ENCODE measurements at places on chromosomes 7 and 10.

DNA sequence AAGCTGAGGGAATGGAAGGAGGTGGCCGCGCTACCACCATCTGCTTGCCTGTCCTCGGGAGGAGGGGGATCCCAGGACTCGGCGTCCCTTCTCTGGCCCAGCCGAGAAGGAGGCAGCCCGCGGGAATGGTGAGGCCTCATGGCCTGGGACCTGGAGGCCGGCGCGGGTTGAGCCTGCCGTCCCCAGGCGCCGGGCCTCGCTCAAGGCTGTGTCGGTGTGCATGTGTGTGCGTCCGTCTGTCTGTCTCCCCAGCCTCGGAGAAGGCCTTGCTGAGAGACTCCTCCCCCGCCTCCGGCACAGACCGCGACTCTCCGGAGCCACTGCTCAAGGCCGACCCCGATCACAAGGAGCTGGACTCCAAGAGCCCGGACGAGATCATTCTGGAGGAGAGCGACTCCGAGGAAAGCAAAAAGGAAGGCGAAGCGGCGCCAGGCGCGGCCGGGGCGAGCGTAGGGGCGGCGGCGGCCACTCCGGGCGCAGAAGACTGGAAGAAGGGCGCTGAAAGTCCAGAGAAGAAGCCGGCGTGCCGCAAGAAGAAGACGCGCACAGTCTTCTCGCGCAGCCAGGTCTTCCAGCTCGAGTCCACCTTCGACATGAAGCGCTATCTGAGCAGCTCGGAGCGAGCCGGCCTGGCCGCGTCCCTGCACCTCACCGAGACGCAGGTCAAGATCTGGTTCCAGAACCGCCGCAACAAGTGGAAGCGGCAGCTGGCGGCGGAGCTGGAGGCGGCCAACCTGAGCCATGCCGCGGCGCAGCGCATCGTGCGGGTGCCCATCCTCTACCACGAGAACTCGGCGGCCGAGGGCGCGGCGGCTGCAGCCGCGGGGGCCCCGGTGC is 1.3 kb downstream of the HMX3 start:
- no peak for DNase-seq

- no peak for DNase-seq
Measured at GRCh38 chr7:157158400-157158799, 19.7 kb downstream of the UBE3C start.

GRCh38 chr7:135843214-135843613 is 94.6 kb upstream of the FAM180A start:
- DNase-seq = no peak

GRCh38 chr7:41730668-41731067 is 27.8 kb upstream of the INHBA start:
- no peak for DNase-seq

DNA sequence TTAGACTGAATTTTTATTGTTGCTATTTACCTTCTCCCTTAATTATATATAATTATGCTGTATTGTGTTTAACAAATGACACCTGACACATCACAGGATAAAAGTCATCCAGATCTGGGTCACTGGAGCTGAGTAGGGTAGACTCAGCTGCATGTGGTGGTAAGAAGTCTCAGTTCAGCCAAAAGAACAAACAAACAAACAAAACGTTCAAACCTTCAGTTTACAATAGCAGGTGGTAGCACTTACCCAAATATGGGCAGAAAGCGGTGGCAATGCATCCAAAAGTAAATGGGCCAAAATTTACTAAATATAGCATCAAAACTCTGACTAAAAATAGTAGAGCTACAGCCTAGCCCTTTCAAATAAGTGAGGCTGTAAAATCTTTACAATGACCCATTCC is 42.2 kb downstream of the ZWINT start:
- no peak for DNase-seq

GRCh38 chr10:12984165-12984747 is 17.3 kb downstream of the CCDC3 start:
- no peak for DNase-seq

GRCh38 chr7:2307690-2308107 is 6.5 kb downstream of the SNX8 start:
- DNase-seq = no peak

DNA sequence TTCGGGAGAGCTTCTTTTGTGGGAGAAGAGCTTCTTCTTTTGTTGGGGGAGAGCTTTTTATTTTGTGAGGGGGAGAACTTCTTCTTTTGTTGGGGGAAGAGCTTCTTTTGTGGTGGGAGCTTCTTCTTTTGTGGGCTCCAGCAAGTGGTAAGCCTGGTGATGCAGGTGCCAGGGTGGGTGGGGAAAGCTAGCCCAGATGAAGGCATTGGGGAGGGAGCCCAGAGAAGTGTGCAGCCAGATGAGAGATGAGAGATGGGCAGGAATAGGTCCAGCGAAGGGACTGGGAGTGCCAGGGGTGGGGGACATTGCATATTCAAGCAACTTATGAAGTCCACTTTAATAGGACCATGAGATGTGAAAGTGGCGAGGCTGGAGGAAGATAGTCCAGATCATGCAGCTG is 9.7 kb downstream of the ADRA2A start:
- no peak for DNase-seq

DNA sequence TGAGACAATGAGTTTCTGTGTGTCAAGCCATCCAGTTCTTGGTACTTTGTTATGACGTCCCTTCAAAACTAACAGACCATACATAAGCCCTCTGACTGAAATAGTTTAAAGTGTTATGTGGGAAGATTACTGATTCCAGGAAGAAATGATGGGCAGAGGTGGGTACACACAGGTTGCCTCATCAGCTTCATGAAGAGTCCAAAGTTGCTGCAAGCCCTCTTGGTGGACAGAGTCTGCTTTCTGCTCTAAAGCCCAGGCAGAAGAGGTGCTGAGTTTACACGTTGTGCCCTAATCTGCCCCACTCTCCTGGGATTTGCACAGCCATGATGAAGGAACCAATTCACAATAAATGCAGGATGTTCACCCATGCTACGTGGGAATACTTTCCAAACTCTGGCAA is 187.4 kb downstream of the PARD3 start:
- no peak for DNase-seq

GRCh38 chr7:602341-603141 is 82.9 kb upstream of the PDGFA start:
- DNase-seq = no peak

DNA sequence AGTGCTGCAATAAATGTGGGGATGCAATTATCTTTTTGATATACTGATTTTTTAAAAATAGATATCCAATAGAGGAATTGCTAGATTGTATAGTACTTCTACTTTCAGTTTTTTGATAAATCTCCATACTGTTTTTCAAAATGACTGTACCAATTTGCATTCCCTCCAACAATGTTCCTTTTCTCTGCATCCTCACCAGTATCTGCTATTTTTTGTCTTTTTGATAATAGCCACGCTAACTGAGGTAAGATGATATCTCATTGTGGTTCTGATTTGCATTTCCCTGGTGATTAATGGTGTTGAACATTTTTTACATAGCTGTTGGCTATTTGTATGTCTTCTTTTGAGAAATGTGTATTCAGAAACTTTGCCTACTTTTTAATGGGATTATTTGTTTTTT is 217.7 kb upstream of the MTPN start:
- peak; percentile 86 for DNase-seq

- DNase-seq = no peak
Measured at GRCh38 chr7:73966941-73967831, 60.8 kb upstream of the ELN start.

DNA sequence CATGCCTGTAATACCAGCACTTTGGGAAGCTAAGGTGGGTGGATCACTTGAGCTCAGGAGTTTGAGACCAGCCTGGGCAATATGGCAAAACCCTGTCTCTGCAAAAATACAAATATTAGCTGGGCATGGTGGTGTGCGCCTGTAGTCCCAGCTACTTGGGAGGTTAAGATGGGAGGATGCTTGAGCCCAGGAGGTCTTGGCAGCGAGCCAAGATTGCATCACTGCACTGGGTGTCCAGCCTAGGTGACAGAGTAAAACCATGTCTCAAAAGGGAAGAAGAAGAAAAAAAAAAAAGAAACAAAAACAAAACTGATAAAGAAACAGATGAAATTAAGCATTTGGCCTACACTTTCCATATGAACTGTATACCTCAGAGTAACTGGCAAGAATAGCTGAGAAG is 319.2 kb downstream of the PARD3 start:
- no peak for DNase-seq

DNA sequence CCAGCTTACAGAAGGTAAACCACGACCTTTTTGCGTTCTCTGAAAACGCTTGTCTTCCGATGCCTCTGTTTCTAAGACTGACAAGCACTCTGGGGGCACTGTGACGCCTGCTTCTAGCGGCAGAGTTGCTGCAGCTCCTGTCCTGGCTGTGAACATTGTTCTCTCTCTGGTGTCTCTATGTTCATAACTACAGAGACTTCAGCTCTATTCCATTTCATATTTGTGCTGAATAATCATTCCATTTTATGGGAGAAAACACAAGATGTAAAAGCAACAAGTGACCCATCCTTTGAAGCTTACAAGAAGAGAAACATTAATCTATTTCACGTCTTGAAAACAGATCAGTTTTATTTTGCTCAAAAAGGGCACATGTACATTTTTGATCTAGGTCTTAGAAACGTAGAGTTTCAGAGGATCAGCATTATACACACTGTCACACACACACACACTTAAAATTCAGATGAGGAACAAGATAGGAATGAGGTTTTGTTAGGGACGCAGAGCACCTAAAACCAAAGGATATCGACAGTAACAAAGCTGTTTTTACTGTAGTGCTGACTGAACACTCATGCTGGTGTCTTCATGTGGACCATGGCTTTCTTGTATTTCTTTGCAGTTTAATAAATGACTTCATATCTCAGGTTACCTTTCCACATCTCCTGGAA is 3.0 kb downstream of the IKZF1 start:
- DNase-seq = no peak

DNA sequence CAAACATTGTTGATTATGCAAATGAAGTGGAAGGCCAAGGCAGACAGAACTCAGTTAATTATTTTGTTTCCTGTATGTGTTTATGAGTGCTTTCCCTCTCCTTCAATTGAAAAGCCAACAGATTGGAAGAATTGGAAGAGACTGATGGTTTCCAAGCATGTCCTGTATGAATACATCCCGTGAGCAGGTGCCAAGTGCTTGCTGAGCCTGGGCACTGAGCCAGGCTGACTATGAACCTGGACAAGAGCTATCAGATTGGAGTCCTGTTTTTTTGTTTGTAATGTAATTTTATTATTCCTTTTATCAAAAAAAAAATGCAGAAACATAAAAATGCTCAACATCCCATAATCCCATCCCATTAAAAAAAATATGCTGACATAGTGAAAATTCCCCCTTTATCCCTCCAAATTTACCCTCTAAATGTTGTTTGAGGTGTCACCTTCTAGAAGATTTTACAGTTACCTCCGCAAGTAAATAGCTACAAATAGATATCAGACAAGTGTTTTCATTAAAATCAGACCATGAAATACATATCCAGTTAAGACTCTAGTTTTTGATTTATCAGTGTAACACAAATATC is 449.5 kb downstream of the GRID1 start:
- DNase-seq = peak; percentile 63

DNA sequence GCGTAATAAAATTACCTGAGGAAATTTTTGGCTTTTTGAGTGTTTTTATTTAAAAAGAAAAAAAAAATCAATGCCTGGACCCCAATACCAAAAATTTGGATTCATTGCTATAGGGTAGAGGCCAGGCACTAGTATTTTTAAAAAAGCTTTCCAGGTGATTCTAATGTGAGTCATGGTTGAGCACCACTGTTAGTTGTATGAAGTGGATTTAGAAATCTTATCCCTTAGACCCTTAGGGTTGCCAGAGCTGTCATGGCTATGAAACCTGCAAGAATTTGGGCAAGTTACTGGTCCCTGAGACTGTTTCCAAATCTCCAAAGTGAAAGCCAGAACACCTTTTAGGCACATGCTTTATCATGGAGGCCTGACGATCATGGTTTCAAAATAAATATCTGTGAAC is 262.5 kb downstream of the AHR start:
- DNase-seq = no peak

- DNase-seq = no peak
Measured at GRCh38 chr10:18501198-18501597, 150.2 kb downstream of the NSUN6 start.

GRCh38 chr7:134396031-134396430 is 62.9 kb downstream of the AKR1B1 start:
- DNase-seq = no peak

GRCh38 chr10:30445711-30446110 is 11.7 kb downstream of the MAP3K8 start:
- no peak for DNase-seq

DNA sequence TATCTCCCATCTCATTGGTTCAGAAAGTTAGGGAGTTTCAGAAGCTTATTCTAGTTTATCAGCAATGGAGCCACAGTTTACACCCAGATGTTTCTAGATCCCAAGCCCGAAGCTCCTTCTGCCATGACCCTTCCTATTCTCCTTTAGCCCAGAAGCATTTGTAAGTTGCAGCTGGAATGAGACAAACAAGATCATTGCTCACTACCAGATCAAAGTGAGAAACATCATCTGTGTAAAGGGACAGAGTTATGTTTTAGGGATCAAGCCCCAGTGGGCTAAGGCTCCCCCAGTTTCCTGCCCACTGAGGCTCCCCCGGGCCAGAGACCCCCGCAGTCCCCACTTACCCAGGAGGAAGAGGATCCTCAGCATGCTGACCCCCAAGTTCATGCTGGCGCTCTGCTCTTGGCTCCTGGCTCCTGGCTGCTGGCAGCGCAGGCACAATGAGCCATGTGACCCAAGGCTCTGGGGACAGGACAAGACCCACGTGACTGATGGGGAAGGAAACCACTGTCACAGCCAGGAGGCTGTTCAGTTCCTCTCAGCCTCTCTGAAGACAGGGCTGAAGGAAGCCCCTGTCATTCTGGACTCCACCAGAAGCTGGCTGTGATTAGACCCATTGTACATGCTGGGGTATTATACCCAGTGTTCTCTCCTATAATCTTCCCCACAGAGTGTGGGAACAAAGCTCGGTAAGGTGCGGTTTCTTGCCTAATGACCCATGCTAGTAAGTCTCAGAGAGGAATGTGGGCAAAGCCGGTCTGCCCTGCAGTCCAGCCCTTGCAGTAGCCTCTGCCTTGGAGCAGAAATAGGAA is at the start of gene TMEM273:
TMEM273 (minus strand) TSS at position 442 of the 812 bp plus-strand sequence; CDS start at position 387, 55 bp downstream.
- no peak for DNase-seq

DNA sequence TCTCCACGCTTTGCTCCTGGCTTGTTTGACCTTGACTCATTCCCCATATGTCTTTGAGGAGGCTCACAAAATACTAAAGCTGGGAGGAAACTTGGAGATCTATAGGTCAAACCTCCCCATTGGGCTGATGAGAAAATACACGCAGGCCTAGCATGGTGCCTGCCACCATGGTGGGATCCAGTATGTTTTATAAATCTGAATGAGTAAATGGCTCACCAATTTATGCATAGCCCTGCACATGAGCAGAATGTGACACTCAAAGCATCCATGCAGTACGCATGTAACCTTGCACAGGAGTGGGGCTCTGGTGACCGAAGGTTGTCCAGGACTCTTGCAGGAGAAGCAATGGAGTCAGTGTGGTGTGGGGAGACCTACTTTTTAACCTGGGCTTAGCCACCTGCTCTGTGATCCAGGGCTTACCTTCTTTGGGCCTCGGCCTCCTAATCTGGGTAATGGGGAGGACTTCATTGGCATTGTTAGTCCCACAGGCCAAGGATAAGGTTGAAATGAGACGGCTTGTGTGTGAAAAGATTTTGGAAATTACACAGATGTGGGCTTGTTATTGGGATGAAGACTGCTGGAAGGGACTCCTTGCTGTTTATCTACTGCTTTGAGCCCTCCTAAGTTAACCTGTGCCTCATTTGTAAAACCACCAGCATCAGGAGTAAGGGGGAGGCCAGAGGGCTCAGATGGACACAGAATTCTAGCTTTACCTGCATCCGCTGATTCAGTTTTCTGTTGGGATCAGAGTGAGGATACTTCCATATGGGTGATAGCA is 58.4 kb downstream of the ADCYAP1R1 start:
- no peak for DNase-seq
